ENCODE measurements at places on chromosomes 1 and 21. TPM values are rescaled to one million over a fixed set of nuclear protein-coding genes. Genes with fewer than 3 reads are reported as not detected.

The MYOG gene
- not detected for total RNA-seq

The CAMK1G gene
- total RNA-seq, result 1.8 TPM

The GNAT2 gene
- not detected for total RNA-seq

The TTC34 gene
- 2.4 TPM for total RNA-seq

The PADI4 gene
- total RNA-seq, result not detected

- no peak for DNase-seq
These were observed 40.7 kb downstream of the WDR3 start for GRCh38 chr1:117970252-117970651.

- no peak for DNase-seq
These were observed 3.2 kb downstream of the RHOC start for GRCh38 chr1:112703706-112704105.

DNA sequence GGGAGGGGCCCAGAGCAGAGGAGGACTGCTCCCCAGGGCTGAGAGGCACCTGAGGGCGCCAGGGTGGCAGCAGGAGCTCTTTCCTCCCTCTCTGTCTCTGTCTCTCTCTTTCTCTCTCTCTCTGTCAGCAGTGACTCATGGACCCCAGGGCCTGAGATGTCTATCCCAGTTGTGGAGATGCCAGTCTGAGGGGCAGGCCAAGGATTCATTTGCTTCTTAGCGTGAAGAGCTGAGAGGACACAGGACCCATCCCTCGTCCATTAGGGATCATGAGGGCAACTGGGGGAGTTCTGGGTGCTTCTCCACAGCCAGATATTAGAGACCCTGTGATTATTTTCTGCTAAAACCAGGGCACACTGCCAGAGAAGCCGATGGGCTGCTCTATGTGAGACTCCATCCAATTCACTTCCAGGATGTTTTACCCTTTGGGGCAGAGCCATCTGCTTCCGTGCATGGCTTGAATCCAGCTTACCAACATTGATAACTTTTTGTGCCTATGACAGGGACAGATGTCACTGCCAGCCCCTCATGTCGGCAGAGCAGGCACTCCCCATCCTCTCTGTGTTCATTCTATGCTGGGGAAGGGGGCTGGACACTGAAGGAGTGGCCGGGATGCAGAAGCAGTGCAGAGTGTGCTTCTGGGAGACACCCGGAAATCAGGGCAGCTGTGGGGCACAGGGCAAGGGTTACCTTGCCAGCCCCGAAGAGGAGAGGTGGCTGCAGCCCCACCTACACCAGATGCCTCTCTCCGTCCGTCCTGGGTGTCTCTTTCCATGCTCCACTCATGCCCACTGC is 4.1 kb upstream of the PCBP3 start:
- DNase-seq, result no peak

DNA sequence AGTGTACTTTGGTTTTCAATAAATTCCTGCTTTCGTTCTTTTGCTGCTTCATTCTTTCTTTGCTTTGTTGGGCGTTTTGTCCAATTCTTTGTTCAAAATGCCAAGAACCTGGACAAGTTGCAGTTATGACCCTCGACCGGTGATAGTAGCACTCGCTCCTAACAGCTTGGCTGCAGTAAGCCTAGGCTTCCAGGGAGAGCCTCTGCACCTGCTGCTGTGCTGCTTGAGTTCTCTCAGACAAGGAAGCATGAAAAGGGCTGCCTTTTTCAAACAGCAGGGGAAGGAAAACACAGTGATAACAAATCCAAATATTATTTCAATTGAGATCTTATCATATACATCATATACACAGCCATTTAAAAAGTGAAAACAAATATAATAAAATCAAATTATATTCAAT is 12.8 kb upstream of the RIPK4 start:
- no peak for DNase-seq

- no peak for DNase-seq
These were observed 121.1 kb downstream of the NUF2 start for GRCh38 chr1:163442895-163443294.

GRCh38 chr1:116167625-116168276 is 56.6 kb downstream of the MAB21L3 start:
- no peak for DNase-seq

DNA sequence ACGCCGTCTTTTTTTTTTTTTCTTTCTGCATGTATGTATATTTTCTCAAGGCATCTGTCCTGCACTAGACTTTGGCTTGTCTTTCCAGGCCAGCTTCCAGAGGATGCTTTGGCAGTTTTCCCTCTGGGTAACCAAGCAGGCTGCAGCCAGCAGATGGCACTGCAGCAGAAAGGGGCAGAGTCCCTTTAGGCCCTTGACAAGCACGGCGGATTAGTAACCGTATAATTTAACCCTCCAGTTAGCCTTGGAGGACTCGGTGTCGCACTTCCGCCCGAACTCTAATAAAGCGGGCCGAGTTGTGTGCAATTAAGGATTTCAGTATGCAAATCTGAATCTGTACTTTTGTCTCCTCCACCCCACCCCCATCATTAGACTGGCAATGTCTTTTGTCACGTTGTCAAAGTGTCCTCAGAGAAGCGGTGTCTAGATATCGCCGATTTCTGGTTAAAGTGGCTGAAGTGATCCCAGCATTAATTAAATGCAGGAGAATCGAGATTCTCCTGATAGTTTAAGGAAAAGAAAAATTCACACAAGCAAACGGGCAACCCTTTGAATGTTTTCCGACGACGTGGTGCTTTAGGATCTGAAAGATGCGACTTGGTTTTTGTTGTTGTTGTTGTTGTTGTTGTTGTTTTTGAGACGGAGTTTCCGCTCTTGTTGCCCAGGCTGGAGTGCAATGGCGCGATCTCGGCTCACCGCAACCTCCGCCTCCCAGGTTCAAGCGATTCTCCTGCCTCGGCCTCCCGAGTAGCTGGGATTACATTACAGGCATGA is 1.1 kb upstream of the TMEM167B start:
- peak; percentile 51 for DNase-seq

GRCh38 chr1:12038356-12039163 is 19.3 kb downstream of the MIIP start:
- DNase-seq, result no peak

- no peak for DNase-seq
These were observed 25.7 kb downstream of the STK40 start for GRCh38 chr1:36359911-36360550.

DNA sequence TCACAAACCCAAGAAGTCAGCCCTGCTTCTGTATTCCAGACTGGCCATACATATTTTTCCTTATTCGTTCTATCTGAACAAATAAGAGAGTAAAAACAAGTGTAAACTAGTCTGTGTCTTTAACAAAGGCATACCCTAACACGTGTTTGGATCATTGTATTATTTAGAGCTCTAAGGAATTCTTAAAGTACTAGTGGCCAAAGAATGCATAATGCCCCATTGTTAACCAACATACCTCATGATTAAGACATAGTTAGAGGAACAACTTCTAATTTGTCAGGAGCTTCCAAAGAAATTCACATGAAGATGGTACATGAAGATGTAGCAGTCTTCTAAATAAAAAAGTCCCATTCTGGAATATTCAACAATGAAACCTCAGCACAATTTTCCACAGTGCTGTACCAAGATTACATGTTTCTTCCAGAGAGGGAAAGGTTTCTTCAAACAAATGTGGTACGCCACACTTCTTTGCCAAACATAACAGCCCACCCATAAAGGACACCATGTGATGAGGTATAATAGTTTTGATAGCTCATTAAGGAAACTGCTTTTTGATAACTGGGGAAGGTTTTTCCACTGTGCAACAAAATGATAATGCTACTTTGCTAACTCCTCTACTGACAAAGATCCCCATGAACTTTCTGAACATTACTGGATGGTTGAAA is 5.0 kb downstream of the PALMD start:
- no peak for DNase-seq

DNA sequence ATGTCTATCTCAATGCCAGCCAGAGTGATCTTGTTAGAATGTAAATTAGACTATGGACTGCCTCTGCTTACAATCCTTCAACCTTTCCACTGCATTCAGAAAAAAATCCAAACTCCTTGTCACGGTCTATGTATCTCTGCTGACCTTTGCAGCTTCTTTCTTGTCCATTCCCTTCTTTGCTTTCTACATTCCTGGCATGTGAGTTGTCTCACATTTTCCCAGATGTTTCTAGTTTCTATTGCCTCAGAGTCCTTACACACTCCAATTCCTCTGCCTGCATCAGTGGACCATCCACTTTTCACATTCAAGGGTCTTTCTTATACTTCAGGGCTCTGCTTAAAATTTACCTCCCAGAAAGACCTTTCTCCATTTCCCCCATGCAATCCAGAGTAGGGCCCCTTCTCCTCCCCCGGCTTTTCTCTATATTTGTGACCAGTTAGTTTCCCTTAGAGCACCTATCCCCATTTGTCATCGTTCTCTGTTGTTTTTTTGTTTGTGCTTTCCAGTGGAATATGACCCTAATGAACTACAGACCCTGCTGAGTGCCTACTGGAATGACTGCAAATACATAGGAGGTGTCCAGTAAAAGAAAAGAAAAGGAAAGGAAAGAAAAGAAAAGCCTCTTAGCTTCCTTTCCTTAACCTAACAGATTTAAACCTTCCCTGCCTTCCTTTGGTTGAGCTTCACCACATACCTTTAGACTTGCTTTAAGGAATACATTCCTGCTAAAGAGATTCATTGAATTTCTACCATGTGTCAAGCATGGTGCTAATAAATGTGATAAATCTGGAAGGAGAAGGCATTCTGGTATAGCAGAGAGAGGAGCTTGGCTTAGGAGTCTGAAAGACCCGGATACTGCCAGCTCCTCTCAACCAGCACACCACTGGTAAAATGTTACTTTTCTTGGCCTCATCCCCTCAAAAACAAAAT is 102.0 kb downstream of the DIRAS3 start:
- no peak for DNase-seq

GRCh38 chr1:98969798-98970490 is 34.7 kb downstream of the PLPPR5 start:
- no peak for DNase-seq

GRCh38 chr1:79197421-79197820 is 190.9 kb upstream of the ADGRL4 start:
- DNase-seq, result no peak

GRCh38 chr1:2560299-2561073 is 4.3 kb downstream of the TNFRSF14 start:
- DNase-seq, result no peak

DNA sequence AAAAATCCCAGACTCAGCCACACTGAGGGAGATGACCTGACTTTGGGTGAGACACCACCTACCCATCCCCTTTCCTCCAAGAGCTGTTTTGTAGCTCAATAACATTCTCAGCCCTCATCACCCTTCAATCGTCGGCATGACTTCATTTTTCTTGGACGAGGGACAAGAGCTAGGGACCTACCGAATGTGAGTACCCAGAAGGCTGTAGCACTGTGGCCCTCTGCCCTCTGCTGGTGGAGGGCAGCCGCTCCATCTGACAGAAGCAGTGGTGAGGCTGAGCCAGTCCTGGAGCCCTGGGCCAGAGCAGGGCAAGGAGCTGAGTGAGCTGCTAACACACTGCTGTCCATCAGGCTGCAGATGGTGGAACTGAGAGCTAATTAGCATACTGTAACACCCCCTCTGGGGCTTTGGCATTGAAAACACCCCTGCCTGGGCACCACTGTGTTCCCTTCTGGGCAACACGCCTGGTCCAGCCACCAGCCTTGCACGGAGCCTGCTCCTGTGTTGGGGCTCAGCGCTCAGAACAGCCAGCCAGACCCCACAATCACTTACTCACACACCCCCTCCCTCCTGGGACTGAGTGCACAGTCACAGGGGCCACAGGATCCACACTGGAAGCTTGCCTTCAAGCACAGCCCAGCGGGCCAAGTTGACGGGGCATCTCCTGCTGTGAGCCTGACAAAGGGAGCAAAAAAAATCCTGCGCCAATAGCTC is 18.3 kb upstream of the ALPL start:
- DNase-seq, result no peak

- DNase-seq, result no peak
These were observed 145.9 kb upstream of the ATP1B1 start for GRCh38 chr1:168960595-168960994.

GRCh38 chr1:47764461-47765046 is 232.6 kb downstream of the TRABD2B start:
- DNase-seq, result no peak

DNA sequence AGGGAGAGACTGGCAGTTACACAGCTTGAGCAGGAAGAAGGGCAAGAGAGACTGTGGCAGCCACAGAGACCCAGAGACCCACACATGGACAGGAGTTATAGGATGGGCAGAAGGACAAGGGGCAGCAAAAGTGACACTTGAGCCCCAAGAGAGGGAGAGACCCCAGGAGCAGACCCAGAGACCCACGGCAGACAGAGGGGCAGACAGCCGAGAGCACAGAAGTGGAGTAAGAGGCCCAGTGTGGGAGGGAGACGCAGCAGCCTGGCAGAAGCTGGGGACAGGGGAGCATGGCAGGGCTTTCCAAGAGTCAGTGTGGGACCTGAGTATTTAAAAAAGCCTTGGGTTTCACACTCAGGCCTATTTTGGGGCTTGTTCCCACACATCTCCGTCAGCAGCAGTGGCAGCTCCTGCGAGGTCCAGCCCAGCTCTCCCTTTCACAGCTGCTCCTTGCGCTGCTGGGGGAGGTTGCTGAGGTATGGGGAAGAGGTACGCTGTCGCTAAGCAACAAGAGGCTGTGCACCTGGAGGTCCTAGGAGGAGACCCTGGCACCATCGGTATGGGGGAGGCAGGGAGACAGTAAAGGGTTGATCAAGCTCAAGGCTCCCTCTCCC is 9.0 kb upstream of the MEF2D start:
- DNase-seq, result no peak

DNA sequence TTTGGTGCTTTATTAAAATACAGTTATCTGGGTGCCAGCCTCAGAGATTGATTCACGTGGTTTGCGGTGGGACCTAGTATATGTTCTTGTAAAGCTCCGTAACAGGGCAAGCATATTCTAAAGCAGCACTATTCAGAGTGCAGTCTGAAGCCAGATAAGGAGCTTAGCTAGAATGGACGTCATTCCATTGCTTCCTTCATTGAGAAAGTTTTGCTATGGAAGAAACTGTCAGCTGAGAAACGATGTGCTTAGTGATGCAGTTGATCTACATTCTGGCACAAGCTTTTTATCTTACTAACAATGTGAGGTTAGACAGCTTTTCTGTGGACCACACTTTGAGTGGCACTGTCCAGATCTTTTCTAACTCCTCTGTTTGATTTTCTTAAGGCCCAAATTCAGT is 26.2 kb downstream of the SLC44A3 start:
- DNase-seq, result no peak

DNA sequence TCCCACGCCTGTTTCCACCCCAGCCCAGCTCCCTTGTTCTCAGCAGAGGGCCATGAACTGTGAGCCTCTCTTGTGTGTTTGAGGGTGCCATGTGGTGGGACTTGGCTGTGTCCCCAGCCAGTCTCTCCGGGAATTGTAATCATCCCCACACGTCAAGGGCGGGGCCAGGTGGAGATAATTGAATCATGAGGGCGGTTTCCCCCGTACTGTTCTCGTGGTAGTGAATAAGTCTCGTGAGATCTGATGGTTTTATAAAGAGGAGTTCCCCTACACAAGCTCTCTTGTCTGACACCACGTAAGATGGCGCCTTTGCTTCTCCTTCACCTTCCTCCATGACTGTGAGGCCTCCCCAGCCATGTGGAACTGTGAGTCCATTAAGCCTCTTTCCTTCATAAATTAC is 57.2 kb upstream of the COL6A2 start:
- DNase-seq, result no peak

DNA sequence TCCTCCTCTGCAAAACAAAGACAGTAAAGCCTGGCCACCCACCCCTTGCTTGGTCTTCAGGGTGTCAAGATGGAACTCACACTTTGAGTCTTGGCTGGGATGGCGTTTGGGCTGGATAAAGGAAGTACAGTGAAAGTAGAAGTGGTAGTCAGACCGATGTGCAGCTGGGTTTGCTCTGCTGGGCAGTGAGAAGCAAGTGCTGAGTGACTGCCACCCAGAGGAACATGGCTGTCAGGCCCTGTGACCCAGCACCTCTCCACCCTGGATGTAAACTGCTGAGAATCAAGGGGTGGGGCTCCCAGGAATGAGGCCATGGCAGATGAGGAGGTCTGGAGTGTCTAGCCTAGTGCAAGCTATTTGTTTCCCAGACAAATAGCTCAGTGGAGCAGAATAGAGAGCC is 51.2 kb downstream of the POFUT2 start:
- DNase-seq, result no peak
